Smooth muscle cell of the brain vasculature (primary cell): ENCODE measurements at places on chromosomes 3 and 15.

GRCh38 chr3:79249701-79250100 is 518.1 kb downstream of the ROBO1 start:
- no peak for DNase-seq

DNA sequence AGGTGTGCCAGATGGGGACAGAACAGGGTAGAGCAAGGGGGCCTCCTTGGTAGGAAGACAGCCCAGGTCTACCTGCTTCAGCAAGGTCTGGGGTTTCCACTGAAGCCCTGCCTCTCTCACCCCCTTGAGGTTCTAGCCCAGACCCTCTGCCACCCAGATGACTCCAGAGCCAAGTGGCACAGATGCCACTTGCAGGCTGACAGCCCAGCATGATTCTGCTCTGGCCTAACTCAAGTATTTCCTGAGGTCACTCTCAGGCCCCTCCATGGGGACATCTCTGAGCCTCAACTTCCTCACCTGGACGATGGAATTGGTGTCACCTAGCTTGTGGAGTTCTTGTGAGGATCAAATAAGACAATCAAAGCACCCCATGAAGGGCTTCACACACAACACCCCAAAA is 23.9 kb downstream of the PLXNB1 start:
- no peak for DNase-seq

- no peak for DNase-seq
These were observed 257.0 kb downstream of the LSAMP start for GRCh38 chr3:116188231-116188785.

- DNase-seq: no peak
These were observed 47.3 kb downstream of the P3H2 start for GRCh38 chr3:190073264-190074008.

DNA sequence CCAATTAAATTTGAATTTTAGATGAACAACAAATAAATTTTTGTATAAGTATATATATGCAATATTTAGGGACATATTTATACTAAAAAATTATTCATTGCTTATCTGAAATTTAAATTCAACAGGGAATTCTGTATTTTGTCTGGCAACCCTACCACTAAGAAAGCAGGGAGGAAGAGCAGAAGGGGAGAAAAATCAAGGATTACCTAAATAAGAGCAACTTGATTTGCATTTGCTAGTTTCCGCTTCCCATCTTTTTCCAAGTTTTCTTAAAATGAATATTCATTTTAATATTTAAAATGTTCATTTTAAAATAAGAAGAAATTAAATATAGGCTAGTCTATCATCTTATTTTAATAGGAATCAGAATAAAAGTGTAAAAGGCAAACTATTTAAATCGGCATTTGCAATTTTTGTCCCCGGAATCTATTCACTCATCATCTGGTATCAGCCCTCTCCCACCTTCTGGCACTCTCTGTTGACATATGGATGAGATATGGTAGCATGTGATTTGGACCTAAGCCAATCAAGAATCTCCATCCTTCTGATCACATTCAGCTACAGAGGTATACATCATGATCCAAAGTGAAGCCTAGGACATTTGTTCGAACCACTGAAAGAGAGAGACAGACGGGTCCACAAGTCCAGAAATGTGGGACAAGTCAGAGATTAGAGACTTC is 82.6 kb downstream of the TRANK1 start:
- no peak for DNase-seq

DNA sequence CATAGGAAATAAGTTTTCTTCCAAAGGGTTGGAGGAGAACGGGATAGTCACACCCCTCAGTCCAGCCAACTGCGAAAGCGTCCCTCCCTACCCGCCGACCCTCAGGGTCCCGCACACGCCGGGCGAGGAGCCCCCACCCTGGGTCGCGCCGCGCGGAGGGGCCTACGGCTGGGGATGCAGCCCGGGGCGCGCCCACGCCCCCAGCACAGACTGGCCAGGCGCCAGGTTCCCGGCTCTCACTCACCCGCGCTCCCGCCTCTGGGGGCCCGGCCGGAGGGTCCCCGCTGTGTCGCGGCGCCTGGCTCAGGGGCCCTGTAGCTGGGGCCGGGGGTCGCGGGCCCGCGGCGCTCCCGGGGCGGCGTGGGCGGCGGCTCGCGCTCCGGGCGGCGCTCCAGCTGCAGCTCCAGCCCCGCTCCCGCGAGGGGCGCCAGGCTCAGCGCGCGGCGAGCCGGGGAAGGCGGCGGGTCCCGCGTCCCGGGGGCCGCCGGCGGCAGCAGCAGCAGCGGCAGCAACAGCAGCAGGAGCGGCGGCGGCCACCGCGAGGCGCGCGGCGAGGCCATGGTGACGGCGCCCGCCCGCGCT is 375 bp downstream of the HEG1 start:
- no peak for DNase-seq

GRCh38 chr3:46466871-46467403 is 2.2 kb upstream of the LTF start:
- DNase-seq: no peak

- DNase-seq: no peak
These were observed 535.6 kb upstream of the ALCAM start for GRCh38 chr3:104831071-104831470.

- no peak for DNase-seq
These were observed 84.8 kb downstream of the RAP2B start for GRCh38 chr3:153246806-153247205.

DNA sequence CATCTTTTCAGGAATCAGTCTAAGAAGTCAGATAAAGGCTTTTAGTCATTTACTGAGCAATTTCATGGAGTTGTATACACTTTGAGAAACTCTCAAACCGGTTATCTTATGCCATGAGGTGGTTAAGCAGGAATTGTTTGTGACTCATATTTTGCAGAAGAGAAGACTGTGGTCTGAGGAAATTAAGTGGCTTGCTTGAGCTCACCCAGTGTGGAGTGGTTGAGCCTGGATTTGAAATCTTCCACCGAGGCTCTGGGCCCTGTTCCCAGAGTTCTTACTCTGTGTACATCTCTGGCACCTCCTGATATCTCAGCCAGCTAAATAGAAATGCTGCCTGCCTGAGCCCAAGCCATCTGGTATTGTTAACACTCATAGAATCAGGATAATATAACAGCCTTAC is 37.8 kb upstream of the BCL6 start:
- no peak for DNase-seq

DNA sequence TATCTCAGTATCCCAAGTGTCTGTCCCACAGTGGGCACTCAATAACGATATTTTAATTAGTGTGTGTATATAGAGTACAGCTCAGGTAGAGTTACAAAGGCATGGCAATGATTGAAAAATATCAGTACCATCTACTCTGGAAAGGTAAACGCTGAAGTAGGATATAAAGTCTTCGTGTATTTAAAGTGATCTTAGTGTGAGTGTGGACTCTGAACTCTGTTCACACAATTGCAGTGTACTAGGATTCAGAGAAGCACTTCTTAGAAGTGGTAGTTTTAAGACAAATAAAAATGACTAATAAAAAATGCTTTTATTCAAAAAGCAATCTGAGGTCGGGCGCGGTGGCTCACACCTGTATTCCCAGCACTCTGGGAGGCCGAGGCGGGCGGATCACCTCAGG is 62.9 kb upstream of the RAP2B start:
- no peak for DNase-seq

GRCh38 chr15:48940508-48940907 is 23.2 kb downstream of the SHC4 start:
- no peak for DNase-seq

DNA sequence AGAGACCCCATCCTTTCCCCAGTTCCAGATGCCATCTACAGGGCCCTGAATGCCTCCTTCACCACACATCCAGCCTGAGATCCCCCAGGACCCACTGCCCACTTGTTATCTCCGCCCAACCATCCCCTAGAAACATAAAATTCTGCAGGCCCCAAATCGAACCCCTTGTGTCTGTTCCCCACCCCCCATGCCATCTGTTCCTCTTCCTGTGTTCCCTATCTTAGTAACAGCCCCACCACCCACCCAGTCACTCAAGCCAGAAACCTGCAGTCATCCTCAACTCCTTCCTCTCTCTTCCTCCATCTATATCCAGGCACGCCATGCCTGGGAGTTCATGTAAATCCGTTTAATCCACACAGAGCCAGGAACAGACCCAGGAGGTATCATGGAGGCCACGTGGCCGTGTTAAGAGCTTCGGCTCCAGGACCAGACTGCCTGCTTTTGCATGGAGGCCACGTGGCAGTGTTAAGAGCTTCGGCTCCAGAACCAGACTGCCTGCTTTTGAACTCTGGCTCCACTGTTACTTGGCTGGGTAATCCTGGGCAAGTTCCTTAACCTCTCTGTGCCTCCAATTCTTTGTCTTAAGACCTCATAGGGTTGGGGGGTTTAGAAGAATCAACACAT is 4.8 kb downstream of the CSRNP1 start:
- no peak for DNase-seq

DNA sequence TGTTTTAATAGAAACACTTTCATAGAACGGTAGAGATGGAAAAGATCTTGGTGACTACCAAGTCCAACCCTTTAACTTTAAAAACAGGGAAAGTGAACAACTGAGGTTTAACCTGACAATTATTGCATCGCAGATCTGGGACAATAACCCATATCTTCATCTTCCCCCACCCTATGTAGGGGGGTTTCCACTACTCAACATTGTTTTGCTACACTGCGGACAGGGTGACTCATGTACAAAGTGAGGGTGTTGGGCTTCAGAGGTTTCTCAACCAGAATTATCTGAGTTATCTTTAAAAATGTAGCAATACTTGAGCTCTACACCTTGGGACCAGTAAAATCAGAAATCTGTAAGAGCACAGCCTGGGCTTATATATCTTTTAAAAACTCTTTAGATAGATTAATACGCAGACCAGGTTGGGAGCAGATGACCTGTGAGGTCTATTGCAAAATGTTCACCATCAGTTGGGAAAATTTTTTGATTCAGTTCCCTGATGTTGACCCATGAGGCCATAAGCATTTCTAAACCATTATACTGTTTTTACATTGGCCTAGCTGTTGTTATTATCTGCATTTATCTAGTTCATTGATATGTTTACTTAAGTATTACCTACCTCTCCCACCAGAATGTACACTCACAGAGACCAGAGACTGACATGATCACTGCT is 103.6 kb upstream of the ICE2 start:
- DNase-seq: no peak

DNA sequence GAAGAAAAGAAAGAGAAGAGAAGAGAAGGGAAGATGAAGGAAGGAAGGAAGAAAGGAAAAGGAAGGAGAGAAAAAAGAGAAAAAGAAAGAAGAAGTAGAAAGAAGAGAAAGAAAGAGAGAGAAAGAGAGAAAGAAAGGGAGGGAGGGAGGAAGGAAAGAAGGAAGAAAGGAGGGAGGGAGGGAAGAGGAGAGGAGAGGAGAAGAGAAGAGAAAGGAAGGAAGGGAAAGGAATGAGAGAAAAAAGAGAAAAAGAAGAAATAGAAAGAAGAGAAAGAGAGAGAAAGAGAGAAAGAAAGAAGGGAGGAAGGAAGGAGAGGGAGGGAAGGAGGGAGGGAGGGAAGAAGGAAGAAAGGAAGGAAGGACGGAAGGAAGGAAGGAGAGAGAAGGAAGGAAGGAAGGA is 217.9 kb upstream of the POU1F1 start:
- DNase-seq: no peak

- no peak for DNase-seq
These were observed 41.9 kb downstream of the GPR160 start for GRCh38 chr3:170079536-170080165.

DNA sequence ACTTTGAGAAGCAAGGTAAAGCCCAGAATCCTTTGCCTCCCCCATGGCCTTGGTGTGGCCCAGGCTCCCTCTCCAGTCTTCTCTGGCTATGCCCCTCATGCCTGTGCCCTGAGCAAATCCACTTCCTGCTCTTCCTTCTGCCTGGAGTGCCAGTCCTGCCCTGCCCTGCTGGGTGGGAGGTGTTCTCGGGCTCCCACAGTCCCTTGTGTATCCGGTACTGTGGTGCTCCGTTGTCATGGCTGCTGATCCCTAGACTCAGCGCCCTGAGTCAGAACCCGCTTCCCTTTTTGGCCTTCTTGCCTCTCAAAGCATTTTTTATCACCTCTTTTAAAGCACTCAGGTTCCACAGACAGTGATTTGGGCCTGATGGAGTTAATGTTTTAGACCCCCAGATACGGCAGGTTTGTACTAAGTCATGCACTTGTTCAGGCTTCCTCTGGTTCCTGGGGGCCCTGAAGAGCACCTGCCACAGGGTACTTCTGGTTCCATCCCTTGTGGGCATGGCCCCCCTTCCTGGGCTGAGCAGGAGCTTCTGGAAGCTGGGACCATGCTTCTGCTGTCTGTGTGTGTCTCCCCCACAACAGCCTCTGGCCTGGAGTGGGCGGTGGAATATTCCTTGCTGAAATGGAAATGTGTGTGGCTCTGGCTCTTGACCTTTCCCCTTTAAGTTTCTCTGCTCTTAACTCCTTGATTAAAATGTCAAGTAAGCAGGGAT is 29.6 kb upstream of the ADAMTS7 start:
- DNase-seq: no peak

- peak; percentile 62 for DNase-seq
These were observed 49.7 kb upstream of the MYZAP start for GRCh38 chr15:57541805-57542504.

DNA sequence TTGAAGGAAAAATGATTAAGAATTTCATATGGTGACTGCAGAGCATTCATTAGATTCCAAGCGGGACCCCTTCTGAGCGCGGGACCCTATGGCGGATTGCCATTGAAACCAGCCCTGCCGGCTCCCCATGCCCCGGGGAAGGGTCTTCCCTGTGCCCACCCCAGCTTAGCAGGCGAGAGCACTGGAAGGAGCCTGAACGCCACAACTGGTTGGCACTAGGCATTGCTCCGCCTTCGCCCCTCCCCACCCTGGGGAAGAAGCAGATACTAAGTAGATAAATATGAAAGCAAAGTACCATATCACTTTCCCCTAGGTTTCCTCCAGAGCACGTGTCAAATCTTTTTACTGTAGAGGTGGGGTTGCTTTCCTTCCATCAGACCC is 70.7 kb downstream of the CYP19A1 start:
- DNase-seq: no peak

GRCh38 chr3:168083906-168084305 is 11.8 kb downstream of the GOLIM4 start:
- no peak for DNase-seq

GRCh38 chr3:17639257-17639656 is 103.2 kb downstream of the TBC1D5 start:
- DNase-seq: no peak

DNA sequence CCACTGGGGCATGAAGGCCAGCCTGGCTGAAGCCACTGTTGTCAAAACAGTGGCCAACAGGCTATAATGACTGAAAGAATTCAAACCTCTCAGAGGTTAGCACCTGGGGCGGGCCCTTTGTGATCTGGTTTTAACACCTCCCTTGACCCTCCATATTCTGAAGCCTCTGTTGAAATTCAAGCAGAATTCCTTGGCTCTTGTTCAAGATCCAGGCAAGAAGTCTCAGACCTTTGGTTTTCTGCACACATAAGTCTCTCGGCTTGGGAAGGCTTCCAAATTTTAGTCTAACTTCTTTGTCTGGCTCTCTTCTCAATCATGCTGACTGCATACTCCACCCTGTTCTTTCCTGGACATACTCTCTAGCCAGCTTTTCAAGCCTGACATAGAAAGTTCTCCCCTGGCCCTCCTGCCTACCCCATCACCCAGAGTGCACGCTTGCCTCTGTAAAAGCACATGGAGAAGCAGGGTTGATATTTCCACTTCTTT is 144.5 kb downstream of the PDZRN3 start:
- no peak for DNase-seq

- DNase-seq: no peak
These were observed 46.0 kb downstream of the GALK2 start for GRCh38 chr15:49215768-49216739.
